MV-4-11 (cell line): ENCODE measurements at places on chromosomes 12 and 14.

- no peak for DNase-seq
Measured at GRCh38 chr12:47205532-47206449, 126.0 kb upstream of the AMIGO2 start.

GRCh38 chr12:3647504-3647903 lies 105.4 kb downstream of the CRACR2A start:
- DNase-seq = no peak

DNA sequence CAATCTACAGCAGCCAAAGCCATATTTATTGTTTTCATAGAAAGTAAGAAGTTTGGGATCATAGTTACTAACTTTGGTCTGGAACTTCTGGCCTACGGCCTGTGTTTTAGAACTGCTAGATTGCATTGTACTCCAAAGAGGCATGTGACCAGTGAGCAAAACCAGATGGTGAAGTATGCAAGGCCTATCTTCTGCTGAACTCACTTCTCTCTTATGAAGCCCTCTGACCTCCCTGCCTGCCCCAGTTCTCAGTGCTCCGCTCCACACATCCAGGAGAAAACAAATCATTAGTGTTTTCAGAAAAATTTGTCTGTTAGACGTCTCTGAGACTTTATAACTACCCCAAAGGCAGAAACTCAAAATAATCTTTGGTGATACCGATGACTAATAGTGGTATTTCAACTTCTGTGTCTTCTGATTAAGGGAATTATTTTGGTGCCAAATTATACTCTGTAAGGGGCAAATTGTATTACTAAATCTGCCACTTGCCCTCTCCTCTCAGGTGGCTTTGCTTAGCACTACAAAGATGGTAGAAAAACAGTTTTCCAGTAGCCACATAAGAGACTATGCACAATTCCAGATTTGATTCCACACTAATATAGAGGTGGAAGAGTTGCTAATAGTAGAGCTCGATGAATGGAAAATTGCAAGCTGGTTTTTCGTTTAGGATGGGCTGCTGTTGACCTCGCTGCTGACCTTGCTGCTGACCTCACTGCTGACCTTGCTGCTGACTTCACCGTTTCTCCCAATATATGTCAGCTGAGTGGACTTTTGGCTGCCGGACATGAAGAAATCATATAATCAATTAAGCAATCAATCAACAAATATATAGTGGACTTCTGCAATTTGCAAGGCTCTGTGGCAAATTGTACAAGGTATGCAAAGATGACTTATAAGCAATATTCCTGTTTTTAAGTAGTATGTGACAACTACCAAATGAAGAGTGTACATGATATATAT lies 147.5 kb downstream of the KITLG start:
- peak; percentile 20 for DNase-seq

GRCh38 chr12:98935847-98936246 lies 290.8 kb downstream of the APAF1 start:
- no peak for DNase-seq

DNA sequence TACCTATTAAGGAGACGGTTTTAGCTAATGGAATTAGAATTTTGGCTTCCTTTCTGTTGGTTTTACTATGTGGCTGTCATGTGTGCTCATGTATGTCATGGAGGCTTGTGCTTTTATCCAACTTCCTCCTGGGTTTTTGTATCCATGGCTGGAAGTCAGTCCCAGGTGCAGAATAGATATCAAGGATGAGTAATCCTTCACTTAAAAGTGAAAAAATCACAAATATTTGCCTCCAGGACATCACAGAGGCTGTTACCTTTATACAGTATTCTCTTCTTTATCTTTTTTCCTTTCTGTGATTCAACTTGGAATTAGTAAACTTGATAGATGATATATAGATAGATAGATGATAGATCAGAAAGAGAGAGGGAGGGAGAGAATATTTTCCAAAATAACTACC lies 706.8 kb downstream of the GALC start:
- DNase-seq = no peak

DNA sequence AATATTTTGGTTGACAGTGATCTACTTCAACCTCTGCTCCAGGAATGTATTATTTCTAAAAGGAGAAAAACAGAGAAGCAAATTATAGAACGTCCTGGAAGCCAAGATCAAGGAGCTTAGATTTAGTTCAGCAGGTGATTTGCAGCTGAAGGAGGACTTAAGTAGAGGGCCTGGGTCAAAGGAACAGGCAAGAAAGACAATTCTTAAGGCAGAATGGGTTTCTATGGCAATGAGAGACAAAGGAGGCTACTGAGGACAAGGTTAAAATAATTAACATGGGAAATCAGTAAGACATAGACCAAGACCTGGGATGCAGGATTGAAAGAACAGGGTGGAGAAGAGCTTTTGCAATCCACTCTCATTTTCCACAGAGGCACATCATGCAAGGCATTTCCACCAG lies 2.4 kb upstream of the SNW1 start:
- no peak for DNase-seq

DNA sequence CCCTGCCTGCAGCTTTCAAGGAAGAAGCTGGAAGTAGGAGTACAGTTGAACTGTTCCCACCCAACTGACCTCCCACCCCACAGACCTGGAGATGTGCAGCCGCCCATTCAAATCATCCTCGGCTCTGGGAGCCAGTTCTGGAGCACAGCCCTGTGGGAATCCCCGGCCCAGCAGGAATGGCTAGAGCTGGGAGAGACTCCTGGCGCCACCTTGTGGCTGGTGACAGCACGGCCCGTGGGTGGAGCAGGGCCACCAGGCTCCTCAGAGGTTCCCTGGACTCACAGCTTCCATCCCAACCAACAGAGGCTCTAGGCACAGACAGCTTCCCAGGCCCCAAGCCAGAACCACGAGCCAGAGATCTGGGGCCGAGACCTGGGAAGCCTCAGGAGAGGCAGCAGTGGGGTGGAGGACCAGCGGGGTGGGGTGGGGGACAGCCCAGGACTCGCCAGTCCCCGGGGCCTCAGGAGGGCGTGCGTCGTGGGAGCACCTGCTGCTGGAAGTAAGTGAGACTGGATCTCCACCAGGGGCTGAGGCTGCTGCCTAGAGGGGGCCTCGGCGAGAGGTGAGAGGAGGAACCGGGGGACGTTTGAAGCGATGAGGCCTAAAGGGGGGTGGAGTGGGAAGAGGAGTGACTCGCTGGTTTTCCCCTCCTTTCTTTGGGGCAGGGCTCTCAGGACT lies 43.4 kb downstream of the RNF34 start:
- peak; percentile 42 for DNase-seq

DNA sequence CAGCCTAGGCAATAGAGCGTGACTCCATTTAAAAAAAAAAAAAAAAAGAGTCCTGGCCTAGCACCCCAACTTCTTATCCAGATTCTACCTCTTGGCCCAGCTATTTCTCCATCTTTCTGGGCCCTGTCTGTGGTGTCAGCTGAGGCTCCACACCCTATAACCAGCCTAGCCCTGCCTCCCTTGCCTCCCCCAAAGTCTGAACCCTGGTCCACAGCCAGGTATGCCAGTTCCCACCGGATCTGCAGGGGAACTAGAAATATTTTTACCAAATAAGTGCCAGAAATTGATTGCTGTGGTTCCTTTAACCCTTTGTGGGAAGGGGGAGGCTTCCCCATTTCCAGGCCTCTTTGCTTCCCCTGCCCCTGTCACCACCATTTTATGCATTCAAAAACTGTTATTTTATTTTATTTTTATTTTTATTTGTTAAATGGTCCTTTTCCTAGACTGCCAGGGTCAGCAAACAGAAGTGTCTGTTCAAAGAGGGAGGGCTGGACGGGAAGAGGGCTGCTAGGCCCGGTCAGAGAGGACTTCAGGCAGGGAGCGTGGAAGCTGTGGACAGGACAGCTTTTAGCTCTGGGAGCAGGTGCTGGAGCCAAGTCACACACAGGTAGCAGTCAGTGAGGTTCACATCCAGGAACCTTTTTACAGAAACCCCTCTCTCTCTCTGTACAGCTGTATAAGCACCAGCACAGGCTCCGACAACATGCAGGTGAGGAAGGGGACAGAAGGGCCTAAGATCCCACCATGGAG lies 23.2 kb downstream of the TTC9 start:
- DNase-seq = no peak

DNA sequence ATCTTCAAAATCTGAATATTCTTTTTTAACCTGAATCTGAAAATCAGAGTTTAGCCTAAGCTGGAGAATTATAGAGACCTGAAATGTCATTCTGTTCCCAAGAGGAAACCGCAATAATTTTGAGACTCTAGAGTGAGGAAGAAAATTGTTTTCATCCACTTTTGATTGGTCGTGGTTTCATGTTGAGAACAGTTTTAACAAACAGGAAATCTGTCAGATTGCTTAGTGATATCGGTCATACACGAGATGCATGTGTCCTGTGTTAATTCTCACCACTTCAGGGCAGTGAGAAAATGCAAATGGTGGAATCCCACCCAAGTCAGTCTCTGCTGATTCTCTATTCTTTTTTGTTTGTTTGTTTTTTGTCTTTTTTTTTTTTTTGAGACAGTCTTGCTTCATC lies 1498.5 kb upstream of the TMEM132C start:
- no peak for DNase-seq

- no peak for DNase-seq
Measured at GRCh38 chr14:75247286-75247922, 31.2 kb upstream of the FOS start.

GRCh38 chr14:50978888-50979287 lies 34.6 kb upstream of the PYGL start:
- DNase-seq = no peak

DNA sequence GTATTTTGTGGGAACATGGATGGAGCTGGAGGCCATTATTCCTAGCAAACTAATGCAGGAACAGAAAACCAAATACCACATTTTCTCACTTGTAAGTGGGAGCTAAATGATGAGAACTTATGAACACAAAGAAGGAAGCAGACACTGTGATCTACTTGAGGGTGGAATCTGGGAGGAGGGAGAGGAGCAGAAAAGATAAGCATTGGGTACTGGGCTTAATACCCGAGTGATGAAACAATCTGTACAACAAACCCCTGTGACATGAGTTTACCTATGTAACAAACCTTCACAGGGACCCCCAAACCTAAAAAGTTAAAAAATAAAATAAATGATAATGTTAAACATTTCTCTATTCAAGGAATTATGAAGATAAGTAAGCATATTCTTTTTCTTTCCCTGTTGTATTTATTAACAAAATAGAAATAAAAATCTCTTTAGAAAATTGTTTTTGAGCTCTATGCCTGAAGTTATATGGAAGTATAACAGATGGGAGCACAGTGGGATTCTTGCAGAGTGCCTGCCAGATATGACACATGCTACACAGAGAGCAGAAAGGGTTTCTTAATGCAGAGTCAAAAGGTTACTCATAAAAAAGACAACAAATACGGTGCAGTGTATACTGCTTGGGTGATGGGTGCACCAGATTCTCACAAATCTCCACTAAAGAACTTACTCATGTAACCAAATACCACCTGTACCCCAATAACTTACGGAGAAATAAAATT lies 52.0 kb upstream of the SYNE2 start:
- DNase-seq = no peak

DNA sequence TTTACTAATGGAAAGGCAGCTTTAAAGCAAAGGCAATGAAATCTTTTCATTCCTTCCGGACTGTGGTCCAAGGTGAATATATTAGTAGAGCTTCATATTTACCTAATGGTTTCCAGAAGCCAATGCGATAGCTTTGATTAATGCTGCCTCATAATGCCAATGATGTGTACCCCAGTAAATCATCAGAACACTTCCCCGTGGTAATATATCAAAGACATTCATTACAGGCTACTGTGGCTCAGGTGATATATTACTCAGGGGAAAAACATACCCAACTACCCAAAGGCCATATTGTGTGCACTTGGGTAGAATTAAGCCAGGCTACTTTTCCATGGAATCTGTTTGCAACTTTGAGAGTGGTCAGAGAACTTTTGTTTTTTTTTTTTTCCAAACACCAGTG lies 69.4 kb upstream of the DACT1 start:
- no peak for DNase-seq

GRCh38 chr14:72126091-72126490 lies 193.9 kb downstream of the RGS6 start:
- no peak for DNase-seq

DNA sequence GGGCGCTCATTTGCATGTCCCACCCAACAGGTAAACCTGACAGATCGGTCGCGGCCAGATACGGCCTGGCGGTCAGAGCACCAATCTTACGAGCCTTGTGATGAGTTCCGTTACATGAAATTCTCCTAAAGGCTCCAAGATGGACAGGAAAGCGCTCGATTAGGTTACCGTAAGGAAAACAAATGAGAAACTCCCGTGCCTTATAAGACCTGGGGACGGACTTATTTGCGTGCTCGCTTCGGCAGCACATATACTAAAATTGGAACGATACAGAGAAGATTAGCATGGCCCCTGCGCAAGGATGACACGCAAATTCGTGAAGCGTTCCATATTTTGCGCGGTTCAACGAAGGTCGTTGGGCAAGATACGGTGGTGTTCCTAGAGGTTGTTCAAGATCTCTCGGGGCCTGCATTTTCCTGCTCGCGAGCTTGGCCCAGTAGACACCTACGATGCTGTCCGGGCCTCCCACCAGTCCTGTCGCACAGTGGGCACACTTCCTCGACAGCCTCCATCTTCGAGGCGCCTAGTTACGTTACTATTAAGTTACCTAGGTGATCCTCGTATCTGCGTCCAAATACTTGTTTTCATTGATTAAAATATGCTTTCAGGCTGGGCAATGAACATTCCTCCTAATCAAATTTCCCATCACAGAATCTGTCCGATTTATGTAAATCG lies at the start of gene RNU6-7:
Gene RNU6-7 (plus strand): TSS at position 230 of the 675 bp plus-strand sequence.
- no peak for DNase-seq
